ENCODE measurements at places on chromosomes 5 and 9. TPM values are rescaled to one million over a fixed set of nuclear protein-coding genes. Genes with fewer than 3 reads are reported as not detected.

The TOPORS gene
- total RNA-seq: 18.5 TPM

DNA sequence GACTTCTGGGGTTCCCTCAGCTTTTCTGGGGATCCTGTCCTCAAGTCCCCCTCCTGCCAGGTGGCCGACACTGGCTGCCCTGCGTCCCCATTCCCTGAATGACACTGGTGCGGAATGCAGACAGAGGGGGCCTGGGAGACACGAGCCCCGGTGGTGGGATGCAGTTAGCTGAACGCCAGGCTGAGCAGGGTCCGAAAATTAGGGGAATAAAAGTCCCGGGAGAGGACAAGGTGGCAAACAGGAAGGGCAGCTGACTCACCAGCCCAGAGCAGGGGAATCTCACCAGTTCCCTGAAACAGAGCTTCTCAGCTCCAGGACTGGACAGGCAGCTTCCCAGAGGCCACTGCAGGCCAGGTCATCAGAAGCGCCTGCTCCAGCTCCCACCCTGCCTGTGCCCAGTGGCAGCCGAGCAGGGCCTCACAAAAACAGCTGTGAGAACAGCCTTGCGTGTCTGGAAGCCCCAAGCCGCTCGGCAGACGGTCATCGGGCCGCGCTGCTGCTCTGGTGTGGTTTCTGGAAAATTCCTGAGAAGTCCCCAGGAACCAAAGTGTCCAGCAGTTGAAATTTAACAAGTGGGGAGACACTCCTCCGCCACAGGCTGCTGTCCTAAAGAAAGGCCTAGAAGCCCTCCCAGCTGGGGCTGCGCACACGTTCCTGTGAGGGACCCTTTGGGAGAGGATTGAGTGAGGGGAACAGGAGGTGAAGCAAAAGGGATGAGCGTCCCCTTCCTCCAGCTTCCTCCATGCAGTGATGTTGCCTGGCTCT, 47.6 kb upstream of the EXOC3 start:
- DNase-seq: no peak

DNA sequence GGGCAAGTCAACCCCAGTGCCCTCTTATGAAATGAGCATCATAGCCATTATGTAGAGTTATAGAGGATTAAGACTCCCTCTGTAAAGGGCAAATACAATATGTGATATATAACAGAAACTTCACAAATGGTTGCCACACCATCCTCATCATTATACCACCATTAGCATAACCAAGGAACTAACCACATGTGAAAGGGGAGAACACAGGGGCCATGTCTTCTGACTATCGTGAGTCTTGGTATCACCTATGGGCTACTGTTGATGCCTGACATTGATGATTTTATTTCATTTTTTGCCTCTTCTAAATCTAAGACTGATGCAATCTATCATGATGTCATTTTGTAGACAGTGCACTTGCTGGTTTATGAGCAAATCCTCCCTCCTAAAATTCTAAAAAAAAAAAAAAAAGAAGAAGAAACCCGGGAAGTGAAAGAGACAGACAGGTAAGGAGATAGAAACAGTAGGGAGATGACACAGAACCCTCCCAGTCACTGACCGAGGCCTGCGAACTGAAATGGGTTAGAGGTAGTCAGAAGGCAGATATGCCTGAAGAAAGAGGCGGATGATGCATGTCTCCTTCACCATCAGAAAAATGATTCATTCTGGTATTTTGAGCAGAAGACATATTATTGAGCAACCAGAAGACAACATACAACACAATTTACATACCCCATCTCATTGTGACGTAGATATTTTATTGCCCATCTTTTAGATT, 266.0 kb downstream of the DMAC1 start:
- DNase-seq: no peak

GRCh38 chr9:13088720-13089427, 190.6 kb downstream of the MPDZ start:
- DNase-seq: peak; percentile 12

DNA sequence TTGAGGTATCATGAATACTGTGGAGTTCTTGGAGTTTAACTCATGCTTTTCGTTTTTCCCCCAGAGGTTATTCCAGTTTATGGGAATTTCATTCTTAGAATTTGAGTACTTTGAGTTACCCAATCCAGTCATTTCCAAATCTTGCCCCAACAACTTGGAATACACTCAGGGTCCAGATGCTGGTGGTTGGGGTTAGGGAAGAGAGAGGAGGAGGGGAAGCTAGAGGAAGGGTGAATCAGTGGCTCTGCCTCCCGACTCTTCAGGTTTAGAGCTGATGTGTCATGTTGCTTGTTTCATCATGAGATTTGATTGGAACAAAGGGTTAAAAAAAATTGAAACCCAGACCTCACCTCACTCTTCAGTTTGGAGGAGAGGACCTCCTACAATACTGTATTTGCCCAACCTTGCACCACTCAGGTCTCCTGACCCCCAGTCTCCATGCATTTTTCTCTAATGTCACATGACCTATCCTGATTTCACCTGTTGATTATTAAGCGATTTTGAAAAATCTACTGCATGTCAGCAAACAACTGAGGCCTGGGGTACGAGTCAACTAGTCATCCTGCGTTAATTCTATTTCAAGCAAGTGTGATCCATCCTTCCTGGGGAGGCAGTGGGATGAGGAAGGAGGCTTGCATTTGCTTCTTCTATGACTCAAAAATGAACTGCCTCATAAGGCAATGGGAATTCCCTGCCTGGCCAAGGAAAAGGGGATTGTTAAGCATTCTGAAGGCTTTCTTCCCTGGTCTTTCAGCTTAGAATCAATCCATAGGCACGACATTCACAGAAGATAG, 6.2 kb upstream of the SLC1A3 start:
- no peak for DNase-seq

DNA sequence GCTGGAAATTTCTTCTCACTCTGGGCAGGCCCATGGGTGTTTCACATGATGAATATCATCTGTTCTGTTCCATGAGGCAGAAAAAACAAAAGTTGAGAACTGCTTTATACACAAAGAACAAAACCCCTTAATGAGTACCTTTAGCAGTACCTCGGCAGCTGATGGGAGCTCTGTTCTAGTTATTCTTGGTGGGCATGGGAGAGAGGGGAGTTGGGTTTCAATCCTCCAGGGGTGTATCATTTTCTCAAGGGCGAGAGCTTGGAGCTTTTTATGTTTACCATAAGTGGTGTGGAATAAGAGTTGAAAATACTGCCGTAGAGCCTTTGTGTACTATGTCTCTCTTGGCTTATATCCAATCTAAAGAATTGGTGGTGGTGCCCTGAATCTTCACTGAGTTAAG, 103.3 kb upstream of the ZNF608 start:
- DNase-seq: no peak

The TRAF1 gene
- 4.5 TPM for total RNA-seq

GRCh38 chr9:34362614-34363214, 14.0 kb downstream of the MYORG start:
- DNase-seq: no peak

- no peak for DNase-seq
Observed at GRCh38 chr5:93320920-93321445, 260.0 kb downstream of the NR2F1-AS1 start.

GRCh38 chr9:14198047-14198840, 115.7 kb downstream of the NFIB start:
- DNase-seq: no peak

DNA sequence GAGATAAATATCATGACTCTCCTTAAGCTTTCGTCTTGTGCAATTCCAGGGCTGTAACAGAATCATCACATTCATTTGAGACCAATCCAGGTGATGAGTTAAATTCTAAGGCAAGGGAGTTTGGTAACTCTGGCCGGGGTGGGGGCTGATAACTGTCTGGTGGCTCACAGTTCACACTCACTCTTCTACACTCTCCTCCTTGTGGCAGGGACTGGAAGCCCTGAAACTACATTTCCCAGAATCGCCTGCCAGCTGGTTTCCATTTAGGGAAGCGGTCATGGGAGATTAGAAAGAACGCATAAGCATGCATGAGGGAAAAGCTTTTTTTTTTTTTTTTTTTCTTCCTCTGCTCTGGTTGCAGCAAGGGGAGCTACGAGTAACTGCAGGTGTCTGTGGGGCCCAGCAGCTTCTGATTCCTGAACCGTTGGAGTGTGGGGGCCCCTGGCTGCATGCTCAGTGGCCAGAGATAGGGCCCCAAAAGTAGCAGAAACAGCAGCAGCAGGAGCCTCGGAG, 154.8 kb upstream of the TBC1D2 start:
- DNase-seq: no peak

Data from epithelial cell of proximal tubule (primary cell).